ENCODE measurements at places on chromosomes 16 and 17.

DNA sequence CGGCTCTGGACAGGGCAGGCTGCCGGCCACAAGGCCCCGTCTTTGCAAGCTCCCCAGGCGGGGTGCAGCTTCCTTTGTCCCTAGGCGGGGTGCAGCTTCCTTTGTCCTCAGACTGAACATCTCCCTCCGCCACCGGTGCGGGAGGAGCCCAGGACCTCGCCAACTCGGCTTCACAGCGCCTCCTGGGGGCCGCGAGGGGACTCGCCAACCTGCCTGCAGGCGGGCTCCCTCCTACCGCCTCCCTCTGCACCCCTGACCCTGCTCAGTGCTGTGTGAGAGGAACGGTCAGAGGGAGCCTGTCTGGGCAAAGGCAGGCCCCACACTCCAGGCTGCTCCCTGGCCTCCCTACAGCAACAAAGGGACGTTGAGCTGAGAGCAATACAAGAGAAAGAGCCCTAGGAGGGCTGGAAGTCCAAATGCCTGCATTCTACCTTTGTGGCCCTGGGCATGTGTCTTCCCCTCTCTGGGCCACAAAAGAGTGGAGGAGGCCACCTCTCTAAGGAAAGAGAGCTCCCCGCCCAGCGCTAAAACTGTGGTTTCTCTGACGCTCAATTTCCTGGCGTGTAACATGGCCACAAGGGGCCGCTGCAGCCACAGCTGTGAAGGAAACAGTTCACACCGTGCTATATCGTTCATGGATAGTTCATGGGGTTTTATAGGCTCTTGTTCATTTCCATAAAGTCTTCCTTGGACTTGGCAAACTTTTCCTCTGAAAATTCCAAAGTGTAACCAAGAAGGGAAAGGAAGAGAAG is 20.9 kb upstream of the KRT19 start:
- peak; percentile 69 for DNase-seq

- DNase-seq: no peak
Measured at GRCh38 chr17:63447471-63448009, 1.4 kb upstream of the CYB561 start.

- peak; percentile 76 for DNase-seq
Measured at GRCh38 chr16:81487301-81487720, 42.7 kb downstream of the CMIP start.

- DNase-seq: no peak
Measured at GRCh38 chr17:79026376-79027273, 2.7 kb downstream of the C1QTNF1 start.

- peak; percentile 14 for DNase-seq
Measured at GRCh38 chr16:66673691-66674090, 22.9 kb downstream of the CMTM4 start.

DNA sequence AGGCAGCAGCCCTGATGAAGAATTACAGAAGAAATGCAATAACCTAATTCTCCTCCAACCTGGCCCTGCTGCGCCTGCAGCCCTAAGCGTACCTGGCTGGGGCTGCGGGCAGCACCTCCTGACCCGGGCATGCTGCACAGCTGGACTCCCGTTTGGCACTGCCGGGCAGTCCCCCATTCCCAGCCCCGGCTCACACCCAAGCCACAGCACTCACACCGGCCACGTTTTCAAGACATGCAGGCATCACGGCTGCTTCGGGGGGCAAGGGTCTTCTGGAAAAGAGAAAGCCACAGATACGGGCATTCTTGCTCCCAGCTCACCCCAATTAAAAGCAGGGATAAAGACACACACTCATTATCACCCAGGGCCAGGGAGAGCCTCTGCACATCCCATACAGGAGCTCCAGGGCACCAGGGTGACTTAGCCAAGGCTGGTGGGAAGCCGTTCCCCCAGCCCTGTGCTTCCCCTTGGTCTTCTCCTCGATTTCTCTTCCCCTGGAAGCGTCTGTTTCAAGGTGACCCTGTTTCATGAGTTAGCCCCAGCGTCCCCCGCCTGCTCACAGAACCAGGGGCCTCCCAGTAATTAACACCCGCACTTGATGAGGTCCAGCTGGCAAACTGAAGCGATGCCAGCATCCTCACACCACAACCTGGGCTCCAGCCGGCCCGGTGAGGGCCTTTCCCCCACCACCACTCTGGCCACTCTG is 216.7 kb downstream of the C16orf78 start:
- no peak for DNase-seq

GRCh38 chr17:46832331-46832821 is 13.9 kb upstream of the WNT3 start:
- DNase-seq: no peak

- DNase-seq: peak; percentile 69
Measured at GRCh38 chr16:57764341-57765159, 29.0 kb downstream of the KATNB1 start.

- DNase-seq: peak; percentile 80
Measured at GRCh38 chr16:8928467-8928957, 35.2 kb downstream of the USP7 start.

- DNase-seq: no peak
Measured at GRCh38 chr17:1470755-1471462, 14.9 kb upstream of the CRK start.

GRCh38 chr16:1306334-1306733 is 3.1 kb upstream of the UBE2I start:
- no peak for DNase-seq

- peak; percentile 55 for DNase-seq
Measured at GRCh38 chr17:15171167-15172047, 93.7 kb downstream of the PMP22 start.

DNA sequence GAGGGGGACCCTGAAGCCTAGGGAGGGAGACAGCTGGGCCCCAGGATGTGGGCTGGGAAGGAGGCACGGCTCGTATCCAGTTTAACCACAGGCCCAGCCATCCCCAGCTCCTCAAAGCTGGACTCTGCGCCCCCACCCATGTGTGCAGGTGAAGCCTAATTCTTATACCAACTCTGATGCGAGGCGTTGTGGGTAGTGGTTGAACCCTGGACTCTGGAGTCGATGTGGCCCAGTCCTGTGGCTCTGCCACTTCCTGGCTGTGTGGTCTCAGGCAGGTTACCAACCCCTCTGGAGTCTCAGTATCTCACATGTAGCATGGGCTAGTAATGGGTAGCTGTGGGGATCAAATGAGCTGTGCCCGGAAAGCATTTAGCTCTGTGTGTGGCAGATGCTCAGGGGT is 60.4 kb upstream of the TOB1 start:
- DNase-seq: no peak

- peak; percentile 81 for DNase-seq
Measured at GRCh38 chr17:27601069-27601974, 29.7 kb upstream of the LGALS9 start.

GRCh38 chr16:10031473-10031872 is 150.8 kb downstream of the GRIN2A start:
- no peak for DNase-seq

DNA sequence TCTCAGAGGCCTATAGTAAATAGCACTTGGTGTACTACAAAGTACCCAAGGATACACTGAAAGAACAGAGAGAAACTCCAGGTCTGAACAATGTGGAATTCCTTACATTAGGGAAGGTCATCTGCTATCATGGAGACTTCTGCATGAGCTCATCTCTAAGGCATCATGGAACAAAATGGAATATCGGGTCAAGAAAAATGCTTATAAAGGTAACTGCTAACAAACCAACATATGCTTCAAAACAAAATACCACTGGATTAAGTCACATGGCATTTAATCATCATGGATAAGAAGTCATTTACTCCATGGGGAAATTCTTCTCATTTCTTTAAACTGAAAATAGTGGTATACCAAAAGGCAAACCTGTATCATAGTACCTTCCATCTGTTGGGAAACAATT is 34.2 kb downstream of the TXNDC11 start:
- no peak for DNase-seq

GRCh38 chr17:10170233-10170632 is 28.2 kb downstream of the GAS7 start:
- no peak for DNase-seq

DNA sequence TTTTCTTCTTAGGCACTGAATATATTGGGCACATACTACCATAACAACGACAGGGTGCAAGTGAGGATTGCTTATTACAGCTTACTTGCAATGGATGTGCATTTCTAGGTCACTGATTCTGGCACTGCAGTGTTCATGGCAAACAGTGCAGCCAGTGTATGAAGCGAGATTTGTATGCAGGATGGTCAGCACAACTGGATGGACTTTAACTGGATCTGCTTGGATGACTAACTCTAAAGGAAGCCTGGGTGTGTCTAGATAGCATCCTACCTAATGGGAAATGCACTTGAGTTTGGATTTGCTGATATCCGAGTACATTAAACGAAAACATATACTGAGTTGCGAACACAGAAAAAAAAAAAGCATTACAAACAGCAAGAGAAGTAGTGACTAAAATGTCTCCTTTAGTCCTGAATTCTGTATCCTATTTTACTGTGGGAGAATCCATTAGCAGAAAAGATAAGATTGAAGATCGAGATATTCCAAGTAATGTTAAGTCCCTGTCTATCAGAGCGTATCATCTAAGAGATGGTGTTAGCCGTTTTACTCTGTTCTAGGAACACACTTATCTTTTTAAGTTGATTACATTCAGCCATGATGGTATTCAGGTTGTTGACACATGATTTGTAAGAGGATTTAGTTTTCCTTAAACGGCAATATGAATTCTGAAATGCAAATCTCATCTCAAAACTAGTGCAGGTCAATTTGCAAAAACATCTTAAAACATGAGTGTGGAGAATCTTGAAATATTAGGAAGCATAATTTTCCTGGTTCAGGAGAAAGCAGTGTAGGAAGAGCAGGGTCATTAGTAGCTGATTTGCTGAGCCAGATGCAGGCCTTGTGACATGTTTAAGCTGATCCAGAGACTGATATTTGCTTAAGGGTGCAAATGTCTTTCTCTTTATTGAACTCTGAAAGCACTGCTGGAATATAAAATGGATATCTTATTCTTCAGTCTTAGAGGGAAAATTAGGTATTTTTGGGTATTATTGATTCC is 142.6 kb upstream of the CPHXL start:
- DNase-seq: no peak

DNA sequence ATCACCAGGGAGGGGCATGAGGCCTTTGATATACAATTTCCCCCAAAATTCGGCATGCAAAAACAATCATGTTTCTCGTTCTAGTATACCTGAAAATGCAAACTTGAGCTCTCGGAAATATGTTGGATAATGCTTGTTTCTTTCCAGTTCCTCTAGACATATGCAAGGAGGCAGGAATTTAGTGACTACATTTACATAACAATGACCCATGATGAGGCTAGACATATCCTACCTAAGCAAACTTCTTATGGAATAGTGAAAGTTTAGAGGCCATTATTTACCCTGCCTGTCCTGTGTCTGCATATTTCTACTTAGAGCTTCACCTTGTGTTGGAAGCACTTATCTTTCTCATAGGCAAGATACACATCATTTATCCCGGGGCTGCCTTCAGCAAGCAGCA is 514.6 kb downstream of the KCNJ2 start:
- no peak for DNase-seq

DNA sequence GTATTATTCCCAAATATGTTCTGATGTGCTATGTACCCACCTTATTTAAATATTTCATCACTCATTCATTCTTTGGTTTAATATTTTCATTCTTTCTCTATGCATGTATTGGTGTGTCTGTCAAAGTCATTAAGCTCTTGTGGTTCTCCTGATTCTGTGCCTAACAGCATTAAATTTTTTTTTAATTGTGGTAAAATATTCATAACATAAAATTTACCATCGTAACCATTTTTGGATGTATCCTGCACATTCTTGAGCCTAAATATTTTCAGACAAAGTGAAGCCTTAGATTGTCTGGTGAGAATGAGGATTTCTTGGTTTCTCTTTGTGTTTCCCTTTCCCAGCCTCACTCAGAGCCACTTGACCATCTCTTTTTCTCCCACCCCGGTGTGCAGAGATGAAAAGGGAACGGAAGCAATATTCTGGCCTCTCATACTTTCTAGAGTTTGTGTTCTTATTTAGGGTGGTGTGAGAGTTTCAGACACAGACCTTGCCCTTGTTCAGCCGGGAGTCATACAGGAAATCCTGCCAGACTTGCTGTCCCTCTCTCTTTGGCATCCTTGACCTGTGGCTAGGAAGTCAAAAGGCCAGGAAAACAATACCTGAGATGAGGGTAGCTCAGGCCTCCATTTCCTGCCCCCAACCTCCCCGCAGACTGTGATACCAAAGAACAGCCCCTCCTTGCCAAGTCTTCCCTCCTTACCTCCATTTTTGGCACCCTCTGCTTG is 4.9 kb downstream of the CCL5 start:
- no peak for DNase-seq

DNA sequence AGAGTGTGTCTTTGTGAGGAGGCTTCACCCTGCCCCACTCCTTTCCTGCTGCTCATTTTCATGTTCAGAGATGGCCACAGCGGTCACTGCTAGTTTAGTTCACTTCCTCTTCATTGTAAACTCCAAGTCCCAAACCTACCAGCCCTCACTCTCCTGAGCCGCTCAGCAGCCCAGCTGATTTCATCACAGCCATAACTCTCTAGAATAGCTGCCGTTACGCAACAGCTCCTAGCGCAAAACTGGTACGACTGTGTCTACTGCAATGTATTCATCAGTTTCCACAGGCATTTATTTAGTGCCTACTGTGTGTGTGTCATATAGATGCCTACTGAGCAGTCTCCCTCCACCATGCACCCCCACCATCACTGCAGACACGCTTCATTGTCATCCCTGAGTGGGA is 233.5 kb upstream of the RPL38 start:
- DNase-seq: peak; percentile 99

DNA sequence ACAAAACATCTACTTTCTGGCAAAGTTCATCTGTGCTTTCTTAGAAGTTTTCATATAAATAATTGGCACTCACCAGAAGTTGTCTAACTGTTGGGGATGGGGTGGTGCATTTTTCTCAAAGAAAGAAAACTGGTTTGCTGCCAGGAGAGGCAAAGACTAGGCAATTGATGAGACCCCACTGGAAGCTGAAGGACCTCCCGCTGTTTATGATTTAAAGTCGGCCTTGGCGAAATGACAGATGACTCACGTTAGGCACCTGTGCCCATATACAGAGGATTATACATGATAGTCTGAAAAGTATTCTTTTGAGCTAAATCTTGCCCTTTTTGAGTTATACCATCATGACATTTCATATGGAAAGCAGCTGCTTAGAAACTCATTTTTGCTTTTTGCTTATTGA is 193.0 kb upstream of the ZFHX3 start:
- DNase-seq: no peak

- DNase-seq: peak; percentile 70
Measured at GRCh38 chr16:87540072-87540896, 47.5 kb upstream of the ZCCHC14 start.

GRCh38 chr17:38749223-38750043 is 1.3 kb upstream of the PCGF2 start:
- DNase-seq: no peak

- DNase-seq: no peak
Measured at GRCh38 chr17:28849281-28849680, 5.5 kb upstream of the ERAL1 start.

- no peak for DNase-seq
Measured at GRCh38 chr17:62309396-62309795, 71.0 kb upstream of the EFCAB3 start.
